Uterine smooth muscle cell (primary cell): ENCODE measurements at places on chromosomes 13 and 19. TPM values are rescaled to one million over a fixed set of nuclear protein-coding genes. Genes with fewer than 3 reads are reported as not detected.

ZNF420 gene
- total RNA-seq, result 6.6 and 7.9 TPM in 2 replicates

SIPA1L3 gene
- total RNA-seq, result 12.7 and 15.4 TPM in 2 replicates

NLRP4 gene
- not detected in 2 replicates for total RNA-seq

CDC42EP5 gene
- 3.8 and 15.2 TPM in 2 replicates for total RNA-seq

ZNF846 gene
- 7.9 and 14.4 TPM in 2 replicates for total RNA-seq

DAPK3 gene
- total RNA-seq, result 133 and 147 TPM in 2 replicates

MAU2 gene
- total RNA-seq, result 28.4 and 31.1 TPM in 2 replicates

FCAR gene
- not detected in 2 replicates for total RNA-seq

WDR62 gene
- 6.1 and 16.3 TPM in 2 replicates for total RNA-seq

PRKCG gene
- not detected in 2 replicates for total RNA-seq

PSG7 gene
- not detected in 2 replicates for total RNA-seq

WDR87 gene
- total RNA-seq, result not detected in 2 replicates

ZNF763 gene
- total RNA-seq, result 0.55 and 1.1 TPM in 2 replicates

ZNF611 gene
- 12.3 and 13.9 TPM in 2 replicates for total RNA-seq

CDX2 gene
- total RNA-seq, result not detected in 2 replicates

GCDH gene
- 25.2 and 35.5 TPM in 2 replicates for total RNA-seq

PNKP gene
- 67.9 and 72.8 TPM in 2 replicates for total RNA-seq

CGB8 gene
- not detected in 2 replicates for total RNA-seq

AP3D1 gene
- 109 and 150 TPM in 2 replicates for total RNA-seq

SIGLEC5 gene
- total RNA-seq, result not detected in 2 replicates

FUT2 gene
- total RNA-seq, result 0.11 TPM in 1 of 2 replicates, not detected in the other
